ENCODE measurements at places on chromosomes 12 and 14.

DNA sequence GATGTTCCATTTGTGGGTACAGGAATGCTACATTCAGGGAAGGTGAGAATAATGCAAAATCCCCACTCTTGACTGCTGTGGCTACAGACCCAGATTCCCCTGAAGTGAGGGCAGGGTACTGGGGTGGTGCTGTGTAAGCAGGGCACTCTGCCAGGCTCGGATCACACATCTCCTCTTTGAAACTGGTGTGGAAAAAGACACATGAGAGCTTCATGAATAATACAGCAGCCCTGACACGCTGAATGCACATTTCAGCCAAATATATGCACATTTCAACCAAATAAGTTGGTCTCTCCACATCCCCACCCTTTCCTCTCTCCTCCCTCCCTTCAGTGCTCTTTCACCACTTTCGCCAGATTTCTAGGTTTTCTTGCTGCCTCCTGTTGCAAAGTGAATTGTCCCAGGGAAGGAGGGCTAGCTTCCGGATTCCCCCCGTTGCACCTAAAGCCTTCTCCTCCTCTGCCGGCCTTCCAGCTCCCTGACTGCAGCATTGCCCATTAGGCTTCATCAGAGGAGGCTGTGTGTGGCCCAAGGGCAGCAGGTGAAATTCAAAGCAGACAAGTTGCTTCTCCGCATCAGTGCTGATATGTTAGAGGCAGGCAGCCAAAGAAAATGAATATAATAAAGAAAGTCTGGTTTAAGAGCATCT is 118.2 kb upstream of the TMCC3 start:
- DNase-seq, result no peak

- DNase-seq, result no peak
These were observed 12.1 kb downstream of the ACADS start for GRCh38 chr12:120737557-120738251.

DNA sequence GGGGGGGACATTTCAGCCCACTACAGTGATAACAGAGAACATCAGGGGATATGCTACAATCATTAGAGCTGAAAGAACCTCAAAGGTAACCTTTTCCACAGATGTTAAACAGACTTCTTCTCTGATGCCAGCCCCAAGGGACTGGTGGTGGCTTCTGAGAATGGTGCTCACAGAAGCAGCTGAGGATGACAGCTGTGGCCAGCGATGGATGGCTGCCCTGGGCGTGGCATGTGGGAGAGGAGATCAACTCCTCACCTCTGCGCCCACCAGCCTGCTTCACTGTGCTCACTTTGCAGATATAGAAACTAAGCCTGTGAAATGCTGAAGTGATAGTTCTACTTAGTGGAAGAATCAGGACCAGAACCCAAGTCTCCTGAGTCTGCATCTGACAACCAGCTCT is 33.0 kb downstream of the FOXN3 start:
- DNase-seq, result no peak

DNA sequence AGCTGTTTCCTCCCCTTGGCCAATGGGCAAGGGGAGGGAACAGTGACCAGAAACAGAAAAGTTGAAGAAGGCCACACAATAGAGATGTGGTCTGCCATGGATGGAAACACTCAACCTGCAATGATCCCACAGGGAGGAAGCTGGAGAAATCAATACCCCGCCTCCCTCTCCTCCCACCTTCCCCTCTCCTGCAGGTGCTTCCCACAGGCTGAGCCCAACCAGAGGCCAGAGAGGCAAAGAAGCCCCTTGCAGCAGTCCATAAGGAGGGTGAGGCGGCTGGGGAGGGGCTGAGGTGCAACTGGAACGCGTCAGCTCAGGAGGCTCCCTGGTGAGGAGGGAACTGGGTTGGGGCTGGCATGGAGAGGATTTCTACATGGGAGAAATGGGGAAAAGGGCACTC is 84.0 kb downstream of the RNF34 start:
- DNase-seq, result no peak

GRCh38 chr12:110171636-110172035 is 47.5 kb downstream of the IFT81 start:
- no peak for DNase-seq

DNA sequence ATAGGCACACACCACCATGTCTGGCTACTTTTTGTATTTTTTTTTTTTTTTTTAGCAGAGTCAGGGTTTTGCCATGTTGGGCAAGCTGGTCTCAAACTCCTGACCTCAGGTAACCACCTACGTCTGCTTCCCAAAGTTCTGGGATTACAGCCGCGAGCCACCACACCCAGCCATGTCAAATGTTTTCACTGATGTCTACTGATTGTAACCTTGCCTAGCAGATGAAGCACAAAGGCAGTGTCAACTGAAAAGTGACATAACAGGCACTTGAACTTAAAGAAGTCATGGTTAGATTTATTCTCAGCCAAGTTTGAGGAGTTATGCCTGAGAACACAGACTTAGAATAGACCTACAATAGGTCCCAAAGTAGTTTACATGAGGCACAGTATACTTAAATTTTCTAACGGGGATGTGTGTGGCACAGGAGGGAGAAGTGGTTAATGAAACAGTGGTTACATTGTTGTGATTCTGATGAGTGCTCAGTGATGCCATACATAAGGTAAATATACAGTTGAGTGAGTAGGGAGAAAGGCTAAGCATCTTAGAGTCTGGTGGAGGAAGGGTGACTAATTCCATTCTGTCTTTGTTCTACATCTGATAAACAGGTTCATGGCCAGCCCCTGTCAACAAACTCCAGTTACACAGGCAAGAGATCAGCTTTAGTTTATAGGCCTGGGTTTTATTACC is 12.6 kb upstream of the RNASE4 start:
- no peak for DNase-seq

DNA sequence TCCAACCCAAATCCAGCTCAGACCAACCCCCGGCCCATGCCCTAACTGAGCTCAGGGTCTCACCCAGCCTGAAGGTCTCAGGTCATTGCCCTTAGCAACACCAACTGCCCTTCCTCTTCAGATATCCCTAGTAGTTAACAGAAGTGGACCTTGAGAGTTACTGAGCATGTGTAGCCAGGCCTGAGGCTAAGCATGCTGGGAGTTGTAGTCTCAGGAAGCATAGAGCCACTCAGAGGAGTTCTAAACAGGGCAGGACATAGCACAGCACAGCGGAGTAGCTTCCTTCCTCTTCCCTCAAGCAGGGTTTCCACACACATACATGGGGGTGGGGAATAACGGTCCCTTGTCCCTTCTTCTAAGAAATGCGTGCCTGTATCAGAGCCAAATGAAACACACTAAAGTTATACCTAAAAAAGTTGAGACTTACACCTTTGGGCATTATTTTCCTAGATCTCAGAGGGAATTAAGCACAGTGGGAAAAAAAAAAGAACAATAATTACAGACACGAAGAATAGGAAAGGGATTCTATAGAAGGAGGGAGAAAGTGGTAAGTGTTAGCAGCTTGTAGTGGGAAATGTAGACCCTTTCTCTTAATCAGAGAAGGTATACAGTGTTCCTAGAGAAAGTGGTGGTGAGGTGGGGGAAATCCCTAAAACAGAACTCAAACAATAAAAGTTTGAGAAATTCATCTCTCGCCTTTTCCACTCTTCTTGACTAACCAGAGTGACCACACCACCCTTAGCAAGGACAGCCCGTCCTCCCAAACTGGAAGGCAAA is 4.4 kb downstream of the KMT2D start:
- DNase-seq, result no peak

DNA sequence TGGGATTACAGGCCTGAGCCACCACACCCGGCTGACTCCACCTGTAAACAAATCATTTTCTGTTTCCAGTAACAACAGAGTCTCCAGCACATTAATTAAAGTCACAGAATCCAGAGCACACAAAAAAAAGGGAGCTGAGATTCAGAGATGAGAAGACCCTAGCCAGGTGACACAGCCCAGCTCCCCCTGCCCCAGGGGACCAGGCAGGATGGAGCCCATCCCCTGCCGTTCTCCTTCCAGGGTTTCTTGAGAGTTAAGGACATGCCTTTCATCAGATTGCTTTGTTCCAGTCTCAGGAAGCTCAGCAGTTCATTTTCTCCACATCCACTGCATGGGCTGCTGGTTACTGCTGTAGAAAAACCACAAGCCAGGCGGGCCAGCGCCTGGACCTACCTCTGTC is 81.2 kb downstream of the RIMBP2 start:
- no peak for DNase-seq

DNA sequence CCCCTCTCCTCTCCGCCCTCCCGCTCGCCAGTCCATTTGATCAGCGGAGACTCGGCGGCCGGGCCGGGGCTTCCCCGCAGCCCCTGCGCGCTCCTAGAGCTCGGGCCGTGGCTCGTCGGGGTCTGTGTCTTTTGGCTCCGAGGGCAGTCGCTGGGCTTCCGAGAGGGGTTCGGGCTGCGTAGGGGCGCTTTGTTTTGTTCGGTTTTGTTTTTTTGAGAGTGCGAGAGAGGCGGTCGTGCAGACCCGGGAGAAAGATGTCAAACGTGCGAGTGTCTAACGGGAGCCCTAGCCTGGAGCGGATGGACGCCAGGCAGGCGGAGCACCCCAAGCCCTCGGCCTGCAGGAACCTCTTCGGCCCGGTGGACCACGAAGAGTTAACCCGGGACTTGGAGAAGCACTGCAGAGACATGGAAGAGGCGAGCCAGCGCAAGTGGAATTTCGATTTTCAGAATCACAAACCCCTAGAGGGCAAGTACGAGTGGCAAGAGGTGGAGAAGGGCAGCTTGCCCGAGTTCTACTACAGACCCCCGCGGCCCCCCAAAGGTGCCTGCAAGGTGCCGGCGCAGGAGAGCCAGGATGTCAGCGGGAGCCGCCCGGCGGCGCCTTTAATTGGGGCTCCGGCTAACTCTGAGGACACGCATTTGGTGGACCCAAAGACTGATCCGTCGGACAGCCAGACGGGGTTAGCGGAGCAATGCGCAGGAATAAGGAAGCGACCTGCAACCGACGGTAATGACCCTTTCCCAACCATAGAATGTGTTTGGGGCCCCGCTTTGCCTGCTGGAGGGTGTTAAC is 615 bp downstream of the CDKN1B start:
- DNase-seq, result no peak

- no peak for DNase-seq
These were observed 218.6 kb upstream of the ATP2B1 start for GRCh38 chr12:89927226-89927698.

DNA sequence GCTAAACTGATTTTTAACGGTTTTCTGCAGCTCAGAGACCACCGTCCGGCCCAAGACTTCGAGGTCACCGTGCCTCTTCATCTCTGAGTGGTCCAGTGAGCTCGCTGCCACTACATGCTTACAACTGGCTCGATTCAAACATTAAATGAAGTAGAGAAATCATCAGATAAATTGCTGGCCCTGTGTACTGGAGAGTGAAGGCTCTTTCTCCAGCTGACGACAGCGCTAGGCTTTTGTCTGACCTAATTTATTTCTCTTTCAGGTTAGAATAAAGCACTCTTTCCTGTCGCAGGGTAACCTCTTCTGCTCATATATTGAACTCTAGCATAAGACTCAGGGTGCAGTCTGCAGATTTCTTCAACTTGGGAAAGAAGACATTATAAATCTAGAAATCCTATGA is 6.4 kb downstream of the BCL11B start:
- no peak for DNase-seq

GRCh38 chr12:10584415-10584814 is 29.0 kb downstream of the MAGOHB start:
- DNase-seq, result no peak

DNA sequence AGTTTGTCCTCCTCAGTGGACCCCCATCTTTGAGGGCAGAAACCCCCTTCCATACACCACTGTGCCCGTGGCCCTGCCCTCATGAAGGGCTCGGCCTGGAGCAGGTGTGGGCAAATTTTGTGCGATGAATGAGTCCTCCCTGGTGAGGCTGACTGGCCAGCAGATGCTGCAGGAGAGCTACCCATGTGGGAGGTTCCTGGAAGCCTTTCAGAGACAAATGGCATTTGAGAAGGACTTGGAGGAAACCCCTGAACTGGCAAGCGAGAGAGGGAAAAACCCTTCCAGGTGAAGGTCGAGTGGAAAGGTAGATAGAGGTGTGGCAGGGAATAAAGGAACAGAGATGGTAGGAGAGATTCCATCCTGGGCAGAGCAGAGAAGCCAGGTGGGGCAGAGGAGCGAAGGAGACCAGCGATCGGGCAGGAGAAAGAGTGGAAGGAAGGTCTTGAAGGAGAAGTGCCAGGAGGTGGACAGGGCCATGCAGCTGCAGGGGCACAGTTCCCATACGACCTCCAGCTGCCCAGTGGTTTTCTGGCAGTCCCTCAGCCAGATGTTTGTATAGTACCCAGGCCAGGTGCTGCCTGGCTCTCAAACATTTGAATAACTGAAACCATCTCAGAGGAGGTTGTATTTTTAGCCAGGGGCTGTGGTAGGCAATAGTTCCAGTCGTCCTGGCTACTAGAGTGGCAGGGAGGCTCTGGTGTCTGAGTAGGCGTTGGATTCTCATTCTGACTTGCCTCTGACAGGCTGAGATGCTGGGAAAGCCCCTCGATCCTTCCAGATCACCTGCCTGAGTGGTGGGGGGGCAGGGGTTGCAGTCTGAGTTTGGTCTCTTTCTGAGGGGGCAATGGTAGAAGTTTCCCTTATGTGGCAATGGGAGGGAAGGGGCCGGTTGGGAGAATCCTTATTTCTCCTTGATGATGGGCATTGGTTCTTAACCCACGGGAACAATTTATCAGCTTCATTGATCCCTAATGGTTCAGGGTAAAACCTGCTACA is 40.1 kb downstream of the FBXL14 start:
- DNase-seq, result no peak

- no peak for DNase-seq
These were observed 196.9 kb upstream of the NOVA1 start for GRCh38 chr14:26794731-26795130.

DNA sequence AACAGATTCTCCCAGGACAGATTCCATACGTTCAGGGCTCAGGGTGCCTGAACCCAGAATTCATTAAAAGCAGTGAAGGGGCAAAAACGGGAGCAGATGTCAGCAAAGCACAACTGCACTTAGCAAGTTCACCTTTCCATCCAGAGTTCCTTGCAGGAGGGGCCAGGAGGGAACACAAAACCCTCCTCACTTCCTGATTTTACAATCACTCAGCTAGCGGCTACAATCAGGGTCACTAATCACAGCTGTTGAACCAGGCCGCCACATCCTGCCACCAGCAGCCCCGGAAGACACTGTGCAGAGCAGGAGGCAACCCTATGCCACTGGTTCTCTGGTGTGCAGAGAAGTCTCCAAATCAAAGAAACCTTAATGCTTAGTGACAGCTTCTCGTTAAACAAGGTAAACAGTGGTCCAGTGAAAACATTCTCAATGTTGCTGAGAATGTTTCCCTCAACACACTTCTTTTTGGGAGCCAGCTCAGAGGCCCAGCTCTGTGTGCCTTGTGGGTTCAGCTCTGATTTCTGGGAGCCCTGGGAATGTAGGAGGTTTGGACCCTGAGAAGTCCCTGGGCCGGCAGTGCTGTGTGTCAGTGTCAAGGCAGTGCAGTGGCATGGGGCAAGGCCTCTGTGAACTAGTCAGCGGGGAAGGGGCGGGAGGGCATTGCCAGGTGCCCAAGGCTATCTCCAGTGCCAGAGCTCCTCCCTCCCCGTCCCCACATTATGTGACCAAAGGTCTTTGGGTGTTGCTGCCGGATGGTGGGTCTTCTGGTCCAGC is 54.5 kb downstream of the VCPKMT start:
- DNase-seq, result no peak

GRCh38 chr12:120225852-120226640 is 25.1 kb upstream of the RPLP0 start:
- no peak for DNase-seq

GRCh38 chr12:115351514-115352077 is 667.6 kb upstream of the TBX3 start:
- DNase-seq, result no peak

GRCh38 chr12:24244801-24245200 is 295.3 kb upstream of the SOX5 start:
- no peak for DNase-seq

All from activated naive CD4-positive, alpha-beta T cell (primary cell).